Stimulated activated CD4-positive, alpha-beta T cell treated with anti-CD3 and anti-CD28 coated beads, Interleukin-4, amount 100 ng/mL, for 24 hours (primary cell): ENCODE measurements at places on chromosomes 16 and 17.
A peak's percentile ranks its signal among the peaks of the same experiment; 100 is the strongest.

- DNase-seq: no peak
These were observed 39.1 kb downstream of the DHX38 start for GRCh38 chr16:72132726-72133125.

GRCh38 chr17:38867968-38868816, 1.7 kb upstream of the LASP1 start:
- no peak for DNase-seq

DNA sequence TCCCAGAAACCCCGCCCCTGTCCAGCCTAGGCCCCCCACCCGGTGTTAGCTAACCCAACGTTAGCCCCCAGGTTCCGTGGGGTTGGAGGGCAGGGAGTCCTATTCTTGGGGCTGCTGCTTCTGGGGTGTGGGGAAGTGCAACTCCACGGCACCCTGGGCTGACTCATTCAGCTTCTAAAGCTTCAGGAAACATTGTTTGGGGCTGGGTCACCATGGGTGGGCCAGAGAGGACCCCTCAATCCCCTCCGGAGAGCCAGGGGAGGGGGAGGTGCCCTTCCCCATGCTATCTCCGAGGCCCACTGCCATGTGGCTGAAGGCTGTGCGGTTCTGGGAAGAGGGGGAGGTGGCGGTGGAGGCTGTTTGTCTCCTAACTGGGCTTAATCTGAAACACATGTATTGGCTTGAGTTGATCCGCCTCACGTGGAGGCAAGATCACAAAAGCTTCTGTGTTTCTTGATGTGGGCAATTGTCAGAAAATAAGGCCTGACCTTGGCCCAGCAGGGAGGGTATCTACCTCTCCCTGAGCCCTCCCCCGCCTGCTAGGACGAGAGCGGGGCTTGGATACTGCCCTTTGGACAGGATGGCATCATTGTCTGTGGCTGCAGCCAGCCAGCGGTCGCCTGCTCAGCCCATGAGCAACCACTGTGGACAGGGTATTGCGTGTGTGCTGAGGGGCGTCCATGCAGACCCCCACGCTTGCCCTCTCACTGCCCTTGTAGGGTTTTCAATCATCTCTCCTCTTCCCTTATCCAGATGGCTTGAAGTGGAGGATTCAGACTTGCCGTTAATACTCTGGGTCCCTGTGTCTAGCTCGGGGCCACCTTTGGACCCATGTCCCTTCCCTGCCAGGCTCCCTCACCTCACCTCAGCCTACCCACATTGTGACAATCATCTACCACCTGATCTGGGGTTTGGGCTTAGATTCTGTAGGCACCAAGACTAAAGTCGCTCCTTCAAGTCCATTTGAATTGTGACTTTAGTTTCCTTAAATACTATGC, 1.3 kb downstream of the SERPINF1 start:
- DNase-seq: no peak

DNA sequence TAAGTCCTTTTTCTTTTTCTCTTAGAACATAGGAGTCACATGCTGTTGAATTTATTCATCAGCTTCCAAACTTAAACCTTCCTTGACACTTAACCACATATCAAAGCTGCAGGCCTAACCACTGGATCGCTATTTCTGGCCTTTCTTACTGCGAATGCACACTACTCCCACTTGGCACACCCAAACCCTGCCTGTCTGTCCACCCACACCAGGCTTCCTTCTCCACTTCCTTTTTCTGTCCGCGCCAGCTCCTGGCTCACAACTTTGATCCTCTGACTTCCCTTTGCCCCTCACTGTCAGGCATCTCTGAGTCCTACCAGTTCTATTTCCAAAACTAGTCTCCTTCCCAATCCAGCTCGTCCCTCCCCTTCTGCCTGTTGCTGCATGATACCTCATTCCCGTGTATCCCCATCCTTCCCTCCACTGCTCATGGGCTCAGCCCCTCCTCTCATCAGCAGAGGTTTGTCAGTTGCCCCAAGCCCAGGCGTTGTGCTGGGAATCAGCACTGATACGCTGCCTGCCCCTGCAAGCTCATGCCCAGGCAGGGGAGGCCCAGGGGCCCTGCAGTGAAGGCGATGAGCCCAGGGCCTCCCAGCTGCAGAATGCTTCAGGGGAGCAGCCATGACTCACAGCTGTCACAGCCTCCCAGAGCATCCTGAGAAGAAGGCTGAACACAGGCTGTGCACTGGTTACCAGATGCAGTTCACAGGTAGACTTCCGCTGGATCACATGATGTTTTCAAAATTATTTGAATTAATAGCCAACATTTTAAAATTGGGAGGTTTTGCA, 179.8 kb downstream of the KATNIP start:
- DNase-seq: no peak

GRCh38 chr17:2025220-2025621, at the start of gene RTN4RL1:
RTN4RL1 (minus strand) TSS chr17:2025334; CDS start chr17:2024865, 469 bp downstream.
- peak; percentile 67 for DNase-seq

GRCh38 chr16:23069844-23070243, 79.4 kb downstream of the USP31 start:
- DNase-seq: no peak

GRCh38 chr17:7831233-7831632, 2.8 kb upstream of the KDM6B start:
- no peak for DNase-seq

DNA sequence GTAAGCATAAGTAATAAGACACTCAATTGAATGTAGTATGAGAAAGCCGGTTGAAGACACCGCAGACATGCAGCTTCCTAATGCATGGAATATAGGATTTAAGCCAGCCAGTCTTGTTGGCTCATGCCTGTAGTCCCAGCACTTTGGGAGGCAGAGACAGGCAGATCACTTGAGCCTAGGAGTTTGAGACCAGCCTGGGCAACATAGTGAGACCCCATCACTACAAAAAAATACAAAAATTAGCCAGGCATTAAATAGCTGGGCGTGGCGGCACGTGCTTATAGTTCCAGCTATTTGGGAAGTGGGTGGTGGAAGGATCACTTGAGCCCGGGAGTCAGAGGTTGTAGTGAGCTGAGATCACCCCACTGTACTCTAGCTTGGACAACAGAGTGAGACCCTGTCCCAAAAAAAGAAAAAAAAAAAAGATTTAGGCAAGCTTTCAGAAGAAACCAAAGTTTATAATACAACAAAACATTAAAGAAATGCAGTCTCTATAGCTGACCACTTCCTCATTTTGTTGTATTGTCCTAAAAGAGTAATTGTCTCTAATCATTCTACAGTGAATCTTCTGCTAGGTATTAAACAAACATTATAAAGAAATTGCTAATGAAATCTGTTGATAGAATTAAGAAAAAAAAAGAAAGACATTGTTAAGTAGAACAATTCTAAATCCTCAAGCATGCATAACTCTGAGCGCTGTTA, 68.6 kb upstream of the KIFC3 start:
- no peak for DNase-seq

GRCh38 chr16:30771726-30772125, 9.6 kb downstream of the RNF40 start:
- DNase-seq: no peak

GRCh38 chr17:82970818-82971590, 108.4 kb upstream of the METRNL start:
- no peak for DNase-seq
